Ascending aorta (tissue), 2 donors: ENCODE measurements at places on chromosomes 2 and 18. TPM values are rescaled to one million over a fixed set of nuclear protein-coding genes. Genes with fewer than 3 reads are reported as not detected.

The HOXD8 gene
- total RNA-seq = 19.8 TPM

The SAG gene
- not detected for total RNA-seq

The CCDC121 gene
- 8.0 TPM for total RNA-seq

The SLC14A1 gene
- 42.7 TPM for total RNA-seq

The AKAIN1 gene
- not detected for total RNA-seq

The PAX3 gene
- not detected for total RNA-seq

The CCBE1 gene
- total RNA-seq = 0.32 TPM

The RESP18 gene
- total RNA-seq = not detected

The ASXL3 gene
- 6.6 TPM for total RNA-seq

The COBLL1 gene
- total RNA-seq = 13.3 TPM

The SMYD1 gene
- total RNA-seq = not detected

The INHBB gene
- 8.1 TPM for total RNA-seq

The CHRND gene
- not detected for total RNA-seq
